ENCODE measurements at places on chromosomes 11 and 22.

DNA sequence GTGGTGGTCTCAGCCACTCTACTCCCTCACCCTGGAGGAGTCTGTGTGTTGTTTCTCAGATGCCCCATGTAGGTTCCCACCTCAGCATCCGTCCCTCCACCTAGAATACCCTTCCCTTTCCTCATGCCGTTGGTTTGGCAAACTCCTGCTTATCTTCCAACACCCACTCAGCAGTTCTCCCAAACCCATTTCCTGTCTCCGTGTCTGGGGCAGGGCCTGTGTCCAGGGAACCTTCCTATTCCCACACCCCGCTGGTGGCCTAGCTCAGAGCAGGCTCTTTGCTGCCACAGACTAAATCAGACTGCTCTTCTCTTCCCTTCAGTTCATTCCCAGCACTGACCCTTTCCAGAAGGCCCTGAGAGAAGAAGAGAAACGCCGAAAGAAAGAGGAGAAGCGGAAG lies 7.5 kb upstream of the SREBF2 start:
- DNase-seq, result no peak

GRCh38 chr11:109421981-109422869 lies at the start of gene C11orf87:
Gene C11orf87 (plus strand): TSS chr11:109422190. CDS start chr11:109423634, 1,444 bp downstream.
- DNase-seq, result peak; percentile 20

DNA sequence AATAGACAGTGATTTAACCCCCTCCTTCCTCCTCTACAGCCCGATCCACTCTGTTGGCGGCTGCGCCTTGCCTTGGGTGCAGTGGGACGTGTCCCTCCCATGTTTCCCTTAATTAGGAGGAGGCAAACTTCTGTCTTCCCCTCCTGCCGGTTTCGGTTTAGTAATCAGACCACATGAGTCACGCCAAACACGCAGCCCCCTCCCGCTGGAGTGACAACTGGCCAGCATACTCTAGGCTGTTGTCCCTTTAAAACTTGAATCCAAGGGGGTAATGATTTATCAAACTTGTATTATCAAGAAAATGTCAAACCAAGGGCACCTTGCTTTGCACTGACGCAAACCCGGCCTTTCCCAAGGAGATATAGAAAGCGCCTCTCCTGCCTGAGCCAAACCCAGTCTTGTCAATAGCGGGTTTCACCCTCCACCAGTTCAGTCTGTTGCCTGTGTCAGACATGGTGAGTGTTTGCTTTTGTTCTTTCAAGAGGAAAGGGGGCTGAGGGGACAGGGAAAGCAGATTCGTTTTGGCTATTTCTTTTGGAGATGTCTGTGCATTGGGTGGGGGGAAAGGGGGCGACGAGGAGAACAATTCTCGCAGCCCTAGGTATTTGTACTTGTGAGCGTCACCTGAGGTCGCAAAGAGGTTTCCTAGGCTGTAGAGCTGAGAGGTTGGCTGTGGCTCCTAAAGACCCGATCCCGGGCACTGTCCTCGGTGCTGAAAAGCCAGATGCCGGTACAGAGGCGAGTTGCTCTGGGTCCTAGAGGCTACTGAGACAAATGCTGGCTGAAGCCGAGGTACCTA lies at the start of gene SLC6A5:
TSS of gene SLC6A5 (plus strand) at position 388 of the 799 bp plus-strand sequence. CDS start at position 453, 65 bp downstream.
- DNase-seq, result peak; percentile 70

- no peak for DNase-seq
Observed at GRCh38 chr22:17915188-17915587, 109.2 kb downstream of the MICAL3 start.

DNA sequence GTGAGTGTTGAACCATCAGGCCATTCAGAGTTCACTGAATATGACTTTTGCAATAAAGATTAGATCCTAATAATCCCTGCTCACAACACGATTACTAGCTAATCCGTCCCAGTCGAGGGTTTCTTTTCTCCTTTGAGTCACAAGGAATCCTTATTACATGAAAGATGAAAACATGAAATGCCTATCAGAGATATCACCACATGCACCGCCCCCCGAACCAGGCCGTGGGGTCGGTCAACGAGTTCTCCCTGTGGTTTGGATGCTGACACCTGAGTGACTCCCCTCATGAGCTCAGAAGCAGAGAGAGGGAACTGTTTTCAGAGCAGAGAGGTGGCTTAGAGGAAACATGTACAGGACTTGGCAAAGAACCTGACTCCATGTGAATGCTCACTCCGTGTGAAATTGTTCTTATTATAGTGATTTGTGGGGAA lies 263.3 kb downstream of the ETS1 start:
- no peak for DNase-seq

- DNase-seq, result no peak
Observed at GRCh38 chr11:76152741-76153570, 53.3 kb downstream of the WNT11 start.

GRCh38 chr11:85787809-85788760 lies 22.9 kb downstream of the SYTL2 start:
- no peak for DNase-seq

DNA sequence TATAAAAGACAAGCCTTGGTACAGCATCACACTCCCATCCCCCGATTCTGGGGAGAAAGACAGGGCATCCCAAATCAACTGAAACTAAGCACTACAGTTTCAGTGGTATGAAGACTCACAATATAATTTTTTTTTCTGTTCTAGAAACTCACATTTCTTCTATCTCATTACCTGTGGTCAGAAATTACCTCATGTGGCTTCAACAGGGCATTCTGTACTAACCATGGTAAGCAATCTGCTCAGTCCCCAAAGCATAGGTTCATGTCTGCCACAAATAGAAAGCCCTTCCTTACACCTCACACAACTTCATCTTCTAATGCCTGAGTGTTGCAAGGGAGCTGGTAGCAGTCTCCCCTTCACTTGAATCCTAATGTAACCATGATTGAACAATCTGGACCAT lies 147.4 kb upstream of the POU2AF2 start:
- no peak for DNase-seq

- DNase-seq, result no peak
Observed at GRCh38 chr11:111423250-111423615, 44.2 kb upstream of the POU2AF1 start.
